ENCODE measurements at places on chromosomes 16 and 17.

GRCh38 chr17:12566291-12566690 lies 99.4 kb upstream of the MYOCD start:
- DNase-seq = no peak

GRCh38 chr17:9802294-9802693 lies 10.9 kb upstream of the DHRS7C start:
- no peak for DNase-seq

- no peak for DNase-seq
These were observed 9.3 kb downstream of the JUP start for GRCh38 chr17:41777157-41777573.

DNA sequence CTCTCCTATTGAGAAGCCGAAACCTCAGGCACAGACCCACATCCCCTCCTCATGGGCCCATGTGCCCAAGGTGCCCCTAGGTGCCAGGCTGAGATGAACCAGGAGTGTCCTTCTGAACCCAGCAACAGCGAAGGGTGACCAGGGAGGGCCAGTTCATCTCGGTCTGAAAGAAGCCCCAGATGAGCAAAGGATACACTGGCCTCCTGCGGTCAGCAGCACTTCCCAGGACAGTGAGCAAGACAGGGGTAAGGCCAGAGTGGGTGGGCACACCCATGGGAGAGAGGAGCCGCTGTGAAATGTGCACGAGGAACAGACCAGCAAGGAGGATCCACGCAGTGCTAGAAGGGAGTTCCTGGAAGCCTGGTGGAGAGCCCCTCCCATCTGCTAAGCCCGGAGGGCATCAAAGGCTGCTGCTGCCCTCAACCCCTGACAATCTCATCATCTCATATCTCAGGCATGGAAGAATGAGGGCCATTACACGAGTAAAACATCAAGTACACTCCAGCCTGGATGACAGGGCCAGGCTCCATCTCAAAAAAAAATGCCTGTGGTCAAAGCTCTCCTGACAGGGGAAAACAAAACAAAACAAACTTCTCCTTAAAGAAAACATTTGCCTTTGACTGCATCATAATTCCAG lies 3.3 kb upstream of the HBZ start:
- no peak for DNase-seq

DNA sequence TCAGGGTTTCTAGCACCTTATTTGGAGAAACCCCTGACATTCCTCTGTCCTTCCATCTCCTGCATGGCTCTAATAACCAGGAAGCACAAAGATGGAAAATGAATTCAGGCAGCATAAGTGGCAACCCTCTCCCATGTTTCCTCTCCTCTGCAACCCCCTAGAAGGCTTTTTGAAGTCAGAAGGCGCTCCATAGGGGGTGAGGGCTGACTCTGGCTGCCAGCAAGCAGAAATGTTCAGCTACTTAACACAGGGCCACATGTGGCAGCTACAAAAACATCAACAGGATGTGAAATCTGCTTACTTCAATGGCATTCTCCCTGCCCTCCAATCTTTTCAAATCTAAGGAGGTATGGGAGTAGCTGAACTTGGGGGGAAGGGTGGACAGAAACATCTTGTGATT lies 55.2 kb upstream of the IRX5 start:
- no peak for DNase-seq

GRCh38 chr17:40763752-40764151 lies 8.2 kb downstream of the KRT26 start:
- no peak for DNase-seq

DNA sequence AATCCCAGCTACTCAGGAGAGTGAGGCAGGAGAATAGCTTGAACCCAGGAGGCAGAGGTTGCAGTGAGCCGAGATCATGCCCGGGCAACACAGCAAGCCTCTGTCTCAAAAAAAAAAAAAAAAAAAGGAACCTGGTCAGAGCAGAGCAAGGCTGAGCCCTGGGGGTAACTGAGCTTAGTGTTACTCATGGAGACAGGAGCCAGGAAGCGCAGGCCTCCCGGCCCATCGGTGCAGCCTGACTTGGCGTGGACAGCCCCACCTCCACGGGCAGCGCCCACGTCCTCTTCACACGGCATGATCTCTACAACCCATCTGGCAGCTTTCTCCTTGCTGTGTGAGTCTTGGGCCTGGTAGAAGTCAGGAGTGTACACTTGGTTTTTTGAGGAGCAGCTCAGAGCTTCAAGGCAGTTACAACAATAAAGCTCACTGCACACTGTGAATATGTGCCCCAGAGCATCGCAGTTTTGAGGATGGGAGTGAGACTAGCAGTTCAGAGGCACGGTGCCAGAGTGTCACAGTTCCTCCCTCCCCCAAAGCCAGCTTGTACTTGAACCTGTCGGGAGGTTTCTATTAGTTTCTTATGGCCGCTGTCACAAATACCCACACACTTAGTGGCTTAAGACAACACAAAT lies 129.9 kb downstream of the RAP1GAP2 start:
- no peak for DNase-seq

GRCh38 chr17:8785547-8786413 lies 13.4 kb downstream of the MFSD6L start:
- peak; percentile 42 for DNase-seq

DNA sequence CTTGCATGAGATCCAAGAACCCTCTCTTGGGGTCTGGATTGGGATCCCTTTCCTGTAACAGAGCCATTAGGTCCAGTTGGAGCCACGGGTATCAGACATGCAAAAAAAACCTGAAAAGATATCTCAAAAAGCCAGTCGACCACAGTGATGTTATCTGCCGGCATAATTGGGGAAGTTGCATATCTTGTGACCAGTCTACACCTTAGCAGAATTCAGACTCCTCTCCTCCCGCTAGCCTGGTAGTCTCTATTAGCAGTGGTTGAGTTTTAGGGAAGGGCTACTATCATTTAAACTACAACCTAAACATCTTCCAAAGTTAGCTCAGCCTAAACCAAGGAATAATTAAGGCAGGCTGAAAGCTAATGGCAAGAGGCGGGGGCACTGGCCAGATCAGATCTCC lies 16.2 kb upstream of the PSMD7 start:
- no peak for DNase-seq

DNA sequence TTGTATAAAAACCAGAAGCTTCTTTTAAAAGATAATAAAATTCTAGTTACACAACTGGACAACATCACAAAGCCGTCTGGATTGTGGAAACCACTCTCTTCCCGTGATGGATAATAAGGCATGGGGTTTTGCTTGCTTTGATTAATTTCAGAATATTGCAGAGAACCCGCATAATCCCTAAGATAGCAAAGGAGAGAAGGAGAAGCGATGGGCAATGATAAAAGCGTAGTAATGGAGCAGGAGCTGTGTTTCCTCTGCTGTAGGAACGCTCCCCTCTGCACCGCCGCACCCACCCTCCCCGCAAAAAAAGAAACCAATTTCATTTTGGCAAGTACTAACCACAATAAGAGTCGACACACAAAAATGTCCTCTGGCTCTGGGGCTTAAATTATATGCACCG lies 340.9 kb upstream of the PSMD7 start:
- no peak for DNase-seq

DNA sequence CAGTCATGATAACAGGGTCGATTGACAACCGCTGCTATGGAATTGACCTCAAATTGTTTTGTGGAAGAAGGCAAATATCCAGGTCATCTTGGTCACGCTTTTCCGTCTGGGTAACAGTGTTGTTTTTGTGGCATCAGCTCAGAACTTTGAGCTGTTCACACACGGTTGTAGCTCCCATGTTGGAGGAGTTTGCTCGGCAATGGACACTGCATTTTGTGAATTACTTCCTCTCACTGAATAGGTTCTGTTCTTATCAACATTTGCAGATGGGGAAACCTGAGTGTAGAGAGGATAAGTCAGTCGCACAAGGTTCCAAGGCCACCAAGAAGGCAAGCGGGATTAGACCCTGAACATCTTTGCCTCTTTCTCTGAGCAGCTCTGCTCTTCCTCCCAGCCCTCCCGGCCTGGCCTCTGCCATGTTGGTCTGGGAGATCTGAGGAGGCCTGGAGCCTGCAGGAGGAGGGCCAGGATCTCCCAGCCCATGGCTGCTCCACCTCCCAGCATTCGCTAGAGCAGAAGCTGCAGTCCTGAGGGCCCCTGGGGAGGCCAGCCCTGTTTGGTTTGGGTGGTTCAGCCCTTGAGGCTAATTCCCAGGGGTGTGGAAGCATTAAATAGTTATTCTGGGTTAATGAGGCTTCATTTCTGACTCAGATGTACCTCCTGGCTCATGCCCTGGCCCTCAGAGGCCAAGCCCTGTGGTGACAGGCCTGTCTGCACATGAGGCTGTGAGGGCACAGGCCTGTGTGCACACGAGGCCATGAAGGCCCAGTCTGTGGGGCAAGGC lies 154.1 kb upstream of the PLCG2 start:
- DNase-seq = no peak

GRCh38 chr17:37399265-37399803 lies 7.3 kb downstream of the ACACA start:
- DNase-seq = no peak

- no peak for DNase-seq
These were observed 7.6 kb downstream of the ITGA2B start for GRCh38 chr17:44381810-44382305.

DNA sequence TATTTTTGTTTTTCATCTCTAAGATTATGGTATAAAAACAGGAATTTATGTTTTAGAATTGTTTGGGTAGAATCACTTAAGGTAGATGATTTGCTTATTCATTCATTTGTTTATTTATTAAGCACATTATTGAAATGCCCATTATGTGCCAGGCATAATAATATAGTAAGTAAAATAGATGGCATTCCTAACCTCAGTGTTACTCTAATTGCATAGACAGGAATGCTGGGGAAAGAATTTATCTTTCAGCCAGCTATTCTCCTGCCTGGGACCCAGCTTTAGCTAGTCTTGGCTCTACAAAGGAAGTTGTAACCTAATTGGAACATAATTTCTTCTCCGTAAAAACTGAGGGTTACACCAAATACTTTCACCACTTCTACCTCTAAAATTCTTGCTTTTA lies 44.6 kb downstream of the NFAT5 start:
- DNase-seq = no peak

- DNase-seq = no peak
These were observed 9.2 kb upstream of the MYH10 start for GRCh38 chr17:8639709-8640108.

- no peak for DNase-seq
These were observed 20.9 kb downstream of the FAM20A start for GRCh38 chr17:68580236-68580770.

- no peak for DNase-seq
These were observed 27.0 kb downstream of the NPTX1 start for GRCh38 chr17:80449194-80449929.

DNA sequence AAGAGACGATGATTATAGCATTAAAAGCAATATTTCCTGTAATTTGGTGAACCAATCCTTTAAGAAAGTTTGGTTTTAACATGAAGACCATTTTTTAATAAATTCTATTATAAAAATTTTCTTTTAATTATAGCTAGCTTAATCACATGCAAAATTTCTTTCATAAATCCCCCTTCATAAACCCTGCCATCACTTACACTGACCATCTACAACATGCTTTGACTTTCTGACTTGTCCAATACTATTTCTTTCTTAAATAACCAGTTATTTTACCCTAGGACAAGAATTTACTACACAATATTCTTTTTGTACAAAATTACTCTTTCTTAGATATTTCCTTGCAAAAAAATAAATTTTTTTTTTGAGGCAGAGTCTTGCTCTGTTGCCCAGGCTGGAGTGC lies 1334.8 kb downstream of the CDH11 start:
- no peak for DNase-seq

- DNase-seq = no peak
These were observed 22.6 kb downstream of the MAP3K3 start for GRCh38 chr17:63644846-63645245.

- DNase-seq = no peak
These were observed 34.4 kb upstream of the DNAH17 start for GRCh38 chr17:78611607-78612006.

DNA sequence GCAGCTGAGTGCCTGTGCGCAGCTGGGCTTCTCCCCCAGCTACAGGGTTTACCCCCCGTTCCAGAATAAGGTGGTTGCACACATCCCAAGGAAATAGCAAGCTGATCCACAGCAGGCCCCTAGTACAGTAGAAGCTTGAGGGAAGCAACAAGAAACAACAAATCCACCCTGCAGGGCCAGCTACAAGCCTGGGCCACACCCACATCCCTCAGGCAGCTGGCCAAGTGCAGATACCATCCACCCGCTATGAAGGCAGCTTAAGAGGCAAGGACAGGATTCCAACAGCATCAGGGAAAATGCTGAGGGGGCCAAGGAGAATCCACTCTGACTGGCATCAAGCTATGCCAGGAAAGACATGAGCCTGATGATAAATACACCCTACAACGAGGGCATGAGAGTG lies 66.9 kb upstream of the RCVRN start:
- no peak for DNase-seq

DNA sequence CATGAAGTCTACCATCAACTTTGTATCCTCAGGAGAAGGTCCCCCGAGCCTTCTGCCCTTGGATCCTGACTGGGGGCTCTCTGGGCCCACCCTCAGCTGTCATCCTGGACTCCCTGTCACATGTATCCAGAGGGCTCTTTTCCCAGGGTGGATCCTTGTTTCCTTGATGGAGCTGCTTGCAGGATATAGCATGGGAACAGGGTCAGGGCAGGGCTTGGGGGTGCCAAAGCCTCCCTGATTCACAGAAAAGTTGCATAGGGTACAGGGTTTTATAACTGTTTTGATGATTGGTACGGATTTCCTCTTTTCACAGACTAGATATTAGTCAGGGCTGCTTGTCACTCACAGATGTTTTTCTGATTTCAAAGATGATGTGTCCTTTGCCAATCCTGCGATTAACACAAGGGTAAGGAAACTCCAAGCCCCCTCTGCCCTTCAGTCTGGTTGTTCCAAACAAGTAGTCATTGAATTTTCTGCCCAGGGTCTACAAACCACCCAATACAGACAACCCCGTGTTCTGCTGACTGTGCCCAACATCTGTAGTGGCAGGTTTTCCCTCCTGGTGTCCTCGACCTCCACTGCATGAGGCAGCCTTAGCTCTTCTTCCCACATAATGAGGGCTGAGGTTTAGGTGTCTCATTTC lies 20.6 kb upstream of the SLC35G3 start:
- DNase-seq = no peak

GRCh38 chr17:28792877-28793661 lies 49.3 kb downstream of the TRAF4 start:
- no peak for DNase-seq

GRCh38 chr17:67707442-67707841 lies 10.3 kb upstream of the NOL11 start:
- DNase-seq = no peak

- no peak for DNase-seq
These were observed 57.8 kb downstream of the WSB1 start for GRCh38 chr17:27351759-27352158.

GRCh38 chr17:10208604-10209193 lies 10.3 kb upstream of the GAS7 start:
- no peak for DNase-seq

DNA sequence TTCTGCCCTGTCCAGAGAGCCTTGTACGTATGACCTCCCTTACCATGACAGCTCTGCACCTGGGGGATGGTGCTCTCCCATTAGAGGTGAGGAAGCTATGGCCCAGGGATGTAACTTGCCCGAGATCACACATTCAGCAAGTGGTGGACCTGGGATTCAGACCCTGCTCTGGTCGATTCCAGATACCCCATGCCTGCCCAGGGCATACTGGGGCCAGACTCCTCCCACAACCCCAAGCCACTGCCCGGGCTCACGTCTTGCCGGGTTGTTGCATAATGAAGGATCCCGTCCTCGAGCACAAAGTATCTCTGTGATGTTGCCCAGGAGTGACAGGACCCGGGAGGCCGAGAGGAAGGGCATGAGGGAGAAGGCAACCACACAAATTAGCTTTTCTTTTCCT lies 2.1 kb downstream of the OSBPL7 start:
- no peak for DNase-seq
